ENCODE measurements at places on chromosomes 3 and 15.
A peak's percentile ranks its signal among the peaks of the same experiment; 100 is the strongest.

DNA sequence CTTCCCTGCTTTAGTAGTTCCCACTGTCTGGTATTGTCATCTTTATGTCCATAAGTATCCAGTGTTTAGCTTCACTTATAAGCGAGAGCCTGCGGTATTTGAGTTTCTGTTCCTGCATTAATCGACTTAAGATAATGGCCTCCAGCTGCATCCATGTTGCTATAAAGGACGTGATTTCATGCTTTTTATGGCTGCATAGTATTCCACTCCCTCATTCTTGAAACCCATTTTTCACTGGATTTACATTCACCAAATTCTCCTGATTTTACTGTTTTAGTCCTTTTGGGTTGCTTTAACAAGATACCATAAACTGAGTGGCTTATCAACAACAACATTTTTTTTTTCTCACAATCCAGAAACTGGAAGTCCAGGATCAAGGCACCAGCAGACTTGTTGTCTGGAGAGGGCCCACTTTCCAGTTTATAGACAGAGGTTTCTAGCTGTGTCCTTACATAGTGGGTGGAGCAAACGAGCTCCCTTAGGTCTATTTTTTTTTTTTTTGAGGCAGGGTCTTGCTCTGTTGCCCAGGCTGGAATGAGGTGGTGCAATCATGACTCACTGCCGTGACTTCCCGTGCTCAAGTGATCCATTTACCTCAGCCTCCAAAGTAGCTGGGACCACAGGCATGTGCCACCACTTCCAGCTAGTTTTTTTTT is 6.1 kb upstream of the TICRR start:
- DNase-seq: no peak

- DNase-seq: no peak
These were observed 33.5 kb downstream of the ALS2CL start for GRCh38 chr3:46660003-46660402.

DNA sequence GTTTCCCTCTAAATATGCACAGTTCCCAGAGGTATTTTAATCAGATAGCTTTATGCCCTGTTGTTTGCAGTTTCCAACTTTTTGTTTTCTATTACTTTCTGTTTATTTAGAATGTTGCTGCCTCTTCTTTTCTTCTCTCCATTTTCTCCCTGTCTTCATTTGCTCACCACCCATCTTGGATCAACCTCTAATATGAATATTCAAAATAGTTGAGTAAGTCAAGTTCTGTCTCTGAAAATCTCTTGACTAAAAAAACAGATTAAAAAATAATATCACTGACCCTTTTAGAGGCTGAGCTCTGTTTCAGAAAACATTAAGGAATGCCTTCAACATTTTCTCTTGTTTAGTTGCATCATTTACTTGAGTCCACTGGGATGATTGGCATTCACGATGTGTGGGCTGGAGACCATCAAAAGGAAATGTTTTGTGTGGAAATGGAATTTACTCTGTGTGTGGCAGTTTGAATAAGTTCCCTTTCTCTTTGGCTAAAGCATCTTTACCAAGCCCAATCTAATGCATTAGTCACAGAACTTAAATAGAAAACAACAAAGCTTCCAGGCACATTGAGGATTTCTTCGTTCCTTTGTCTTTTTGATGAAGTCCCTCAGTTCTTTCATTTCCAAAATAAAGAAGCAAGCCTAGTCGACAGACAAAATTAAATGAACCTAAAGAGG is 633.9 kb upstream of the TGFBR2 start:
- no peak for DNase-seq

DNA sequence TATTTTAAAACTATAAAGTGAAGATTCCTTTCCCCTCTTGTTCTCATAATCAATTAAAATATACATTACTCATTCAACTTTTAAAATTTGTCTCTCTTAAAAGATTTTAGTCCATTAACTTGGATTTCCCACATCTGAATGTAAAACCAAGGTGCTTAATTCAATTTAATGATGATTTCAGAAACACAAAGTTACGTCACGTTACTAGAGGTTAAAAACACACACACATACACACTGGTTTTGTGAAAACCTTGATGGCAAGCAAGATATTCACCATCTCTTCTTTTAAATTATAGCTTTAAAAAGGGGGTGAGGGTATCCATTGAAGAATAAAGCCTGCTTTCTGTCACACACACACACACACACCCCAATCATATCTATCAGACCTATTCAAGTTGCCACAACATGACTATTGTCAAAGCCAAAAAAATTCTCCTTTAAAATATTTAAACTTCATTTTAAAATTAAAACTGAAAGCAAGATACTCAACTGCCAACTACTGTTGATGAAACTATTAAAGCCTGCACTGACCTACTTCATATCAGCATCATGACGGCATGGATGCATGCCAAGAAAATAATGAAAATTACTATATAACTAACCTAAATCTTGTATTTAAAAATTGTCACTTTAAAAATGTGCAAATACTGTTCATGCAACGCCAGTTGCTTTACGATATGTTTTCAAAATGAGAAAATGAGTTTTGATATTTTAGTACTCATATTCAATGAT is 2.1 kb downstream of the RFX7 start:
- peak; percentile 56 for DNase-seq

- no peak for DNase-seq
These were observed 10.8 kb upstream of the SKIL start for GRCh38 chr3:170346481-170347392.

GRCh38 chr15:90588427-90588826 is 58.7 kb downstream of the CRTC3 start:
- DNase-seq: no peak

DNA sequence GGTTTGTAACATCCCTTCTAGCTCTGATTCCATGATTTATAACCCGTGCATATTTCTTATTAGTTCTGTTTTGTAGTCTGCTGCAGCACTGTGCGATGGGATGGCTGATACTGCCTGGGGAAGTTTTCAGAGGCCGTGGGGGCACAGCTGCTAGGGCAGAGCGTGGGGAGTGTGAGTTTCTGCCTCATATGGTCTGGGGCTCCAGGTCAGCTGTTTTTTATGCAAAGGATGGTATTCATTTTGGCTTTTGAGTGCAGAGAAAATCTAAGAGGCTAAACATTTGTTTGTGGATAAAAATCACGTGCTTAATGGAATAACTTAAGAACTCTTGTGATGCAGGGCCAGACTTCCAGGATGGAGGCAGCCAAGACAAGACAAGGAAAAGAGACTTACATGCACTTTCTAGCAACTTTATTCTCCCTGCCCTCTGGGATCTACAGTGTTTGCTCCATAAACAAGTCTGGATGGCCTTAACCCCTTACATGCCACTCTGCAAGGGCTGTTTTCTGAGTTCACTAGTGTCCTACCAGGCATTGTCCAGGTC is 45.5 kb upstream of the CFAP161 start:
- DNase-seq: no peak

GRCh38 chr3:48140336-48140757 is 47.9 kb downstream of the CDC25A start:
- no peak for DNase-seq

DNA sequence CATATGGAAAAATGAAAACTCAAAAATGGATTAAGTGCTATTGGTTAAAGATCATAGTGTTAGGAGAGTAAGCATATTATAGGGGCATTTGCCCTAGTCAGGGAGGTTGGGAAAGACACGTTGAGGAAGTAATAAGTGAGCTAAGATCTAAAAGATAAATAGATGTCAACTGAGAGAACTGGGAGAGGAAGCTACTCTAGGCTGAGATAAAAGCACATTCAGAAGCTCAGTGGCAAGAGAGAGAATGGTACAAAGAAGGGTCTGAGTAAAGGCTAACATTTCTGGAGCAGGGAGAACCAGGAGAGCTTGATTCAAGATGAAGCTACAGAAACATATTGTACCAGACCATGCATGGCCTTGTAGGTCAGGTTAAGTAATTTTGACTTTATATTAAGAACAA is 63.9 kb downstream of the TRPC1 start:
- no peak for DNase-seq

DNA sequence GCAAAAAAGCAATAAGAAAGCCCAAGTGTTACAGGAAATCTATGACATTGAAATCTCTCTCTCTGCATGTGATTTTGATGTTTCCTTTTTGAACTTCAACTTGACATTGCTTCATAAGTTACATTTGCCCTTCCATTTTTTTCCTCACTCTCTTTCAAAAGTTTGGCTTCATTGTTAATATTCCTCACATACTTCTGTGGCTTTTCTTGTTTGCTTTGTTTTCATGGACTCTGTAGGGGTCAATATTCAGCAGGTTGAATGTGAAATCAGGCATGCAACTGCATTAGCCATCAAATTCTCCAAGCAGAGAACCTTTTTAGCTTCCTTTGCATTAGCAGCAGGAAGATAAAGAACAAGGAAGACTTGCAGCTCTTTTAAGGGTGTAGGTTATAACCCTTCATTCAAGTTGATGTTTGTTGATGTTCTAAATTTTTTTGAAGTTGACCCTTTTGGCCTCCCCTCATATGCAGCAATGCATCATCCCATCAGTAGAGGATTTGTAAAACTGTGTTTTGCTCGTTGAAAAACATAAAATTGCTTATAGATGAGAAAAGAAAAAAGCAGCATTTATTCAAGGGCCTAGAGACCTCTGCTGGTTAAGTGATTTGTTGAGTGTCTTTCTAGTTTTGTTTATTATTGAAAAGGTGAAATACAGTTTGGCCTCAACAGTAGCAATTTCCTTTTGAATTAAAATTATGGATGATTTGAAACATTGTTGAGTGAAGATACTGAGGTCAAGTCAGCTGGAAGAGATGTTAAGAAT is 211.4 kb downstream of the IL5RA start:
- no peak for DNase-seq

GRCh38 chr3:18124501-18124900 is 300.6 kb downstream of the SATB1 start:
- DNase-seq: no peak

DNA sequence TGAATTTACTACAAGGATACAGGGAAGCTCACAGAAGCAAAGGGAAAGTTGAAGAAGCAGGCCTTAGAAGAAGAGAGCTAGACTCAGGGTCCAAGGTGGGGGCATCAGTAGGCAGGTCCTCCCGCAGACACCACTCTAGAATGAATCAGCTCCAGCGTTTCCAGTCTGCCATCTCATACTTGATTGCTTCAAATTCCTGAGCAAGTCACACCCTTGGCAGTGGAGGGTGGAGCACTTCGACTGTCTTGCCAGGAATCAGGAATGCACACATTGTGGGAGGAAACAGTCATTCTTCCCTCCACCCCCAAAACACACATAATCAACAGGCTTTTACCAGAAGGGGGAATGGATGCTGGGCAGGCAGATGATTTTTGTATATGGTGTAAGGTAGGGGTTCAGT is 78.5 kb downstream of the CHCHD6 start:
- no peak for DNase-seq

DNA sequence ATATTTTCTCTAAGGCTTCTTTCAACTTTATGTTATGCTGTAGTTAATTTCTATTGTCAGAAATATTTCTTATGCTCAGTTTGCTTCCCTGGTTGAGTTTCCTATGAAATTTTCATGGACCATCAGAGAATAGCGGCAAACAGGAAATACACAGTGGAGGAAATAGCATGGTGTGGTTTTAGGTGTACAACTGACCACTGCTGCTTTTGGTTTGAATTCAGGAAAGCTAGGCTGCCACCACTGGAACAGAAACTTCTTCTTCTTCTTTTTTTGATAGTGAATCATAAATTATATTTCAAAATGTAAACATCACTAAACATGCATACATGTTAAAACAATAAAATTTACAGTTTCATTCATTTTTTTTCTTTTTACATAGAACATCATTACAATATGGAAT is 316.6 kb upstream of the TGFBR2 start:
- no peak for DNase-seq

DNA sequence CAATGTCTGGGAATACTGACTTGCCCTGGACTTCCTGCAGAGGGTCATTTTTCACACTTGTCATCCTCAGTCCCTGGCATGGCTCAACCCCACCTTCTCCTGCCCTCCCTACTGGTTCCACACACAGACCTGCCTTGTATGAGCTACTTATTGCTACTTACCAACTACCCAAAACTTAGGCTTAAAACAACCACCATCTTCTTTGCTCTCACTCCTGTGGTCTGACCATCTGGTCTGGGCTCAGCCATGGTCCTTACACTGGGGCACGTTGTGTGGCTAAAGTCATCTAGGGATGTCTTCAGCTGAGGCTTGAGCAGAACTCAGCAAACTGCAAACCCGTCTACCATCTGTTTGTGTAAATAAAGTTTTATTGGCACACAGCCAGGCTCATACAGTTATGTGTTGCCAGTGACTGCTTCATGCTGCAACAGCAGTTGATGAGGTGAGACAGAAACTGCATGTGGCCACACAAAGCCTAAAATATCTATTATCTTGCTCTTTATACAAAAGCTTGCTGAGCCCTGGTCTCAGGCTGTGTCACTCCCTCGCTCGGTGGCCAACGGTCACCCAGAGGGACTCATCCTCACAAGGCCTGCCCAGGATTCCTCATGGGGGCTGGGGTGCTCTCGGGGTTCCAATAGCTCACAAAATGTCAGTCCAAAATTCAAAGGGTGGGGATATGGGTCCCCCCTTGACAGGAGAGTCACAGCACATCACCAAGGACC is 43.5 kb downstream of the KLF15 start:
- DNase-seq: no peak

- DNase-seq: peak; percentile 49
These were observed 48.2 kb upstream of the FMN1 start for GRCh38 chr15:33242669-33243191.

All from Karpas-422 (cell line).